ENCODE measurements at places on chromosomes 2 and 18.

- peak; percentile 13 for DNase-seq
These were observed 190.8 kb downstream of the ARHGAP28 start for GRCh38 chr18:6920099-6920955.

GRCh38 chr18:72768681-72769229 is 99.0 kb downstream of the NETO1 start:
- DNase-seq: no peak

- no peak for DNase-seq
These were observed 8.7 kb downstream of the SP140 start for GRCh38 chr2:230234122-230234722.

GRCh38 chr2:96760986-96761832 is 507 bp downstream of the CNNM4 start:
- no peak for DNase-seq

DNA sequence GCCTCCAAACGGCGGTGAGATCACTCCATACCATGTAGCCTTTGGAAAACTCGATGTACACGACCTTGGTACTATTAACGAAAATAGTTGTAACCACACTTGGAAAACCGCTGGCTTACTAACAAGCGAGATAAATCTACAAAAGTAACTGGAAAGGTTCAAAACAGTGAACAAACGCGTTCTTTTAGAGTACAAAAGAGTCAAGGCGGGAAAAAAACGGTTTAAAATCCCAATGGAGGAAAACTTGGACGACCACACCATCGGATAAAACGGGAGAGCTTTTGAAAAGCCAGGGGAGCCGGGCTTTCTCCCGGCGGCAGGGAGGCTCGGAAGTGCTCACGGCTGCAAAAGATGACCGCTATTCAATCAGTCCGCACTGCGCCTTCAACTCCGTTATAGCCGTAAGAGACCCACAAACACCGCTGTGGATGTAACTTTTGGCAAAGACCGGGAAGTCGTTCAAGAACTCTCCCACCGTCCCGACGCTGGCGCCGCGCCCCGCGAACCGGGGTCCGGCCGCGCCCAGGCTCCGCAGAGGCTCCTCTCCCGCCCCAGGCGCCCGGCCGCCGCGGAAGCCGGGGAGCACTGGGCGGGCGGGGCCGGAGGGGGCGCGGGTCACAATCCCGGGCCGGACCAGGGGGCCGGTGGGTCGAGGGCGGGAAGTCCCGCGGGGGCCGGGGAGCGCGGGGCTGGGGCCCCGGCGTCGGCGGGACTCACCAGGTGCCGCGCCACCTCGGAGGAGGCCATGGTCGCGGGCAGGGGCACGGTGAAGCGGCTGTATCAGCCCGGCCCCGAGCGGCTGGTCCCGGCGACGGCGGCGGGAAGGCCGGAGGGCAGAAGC is 465 bp downstream of the SEPTIN10 start:
- no peak for DNase-seq

GRCh38 chr2:67186871-67187270 is 210.3 kb upstream of the ETAA1 start:
- DNase-seq: no peak

GRCh38 chr2:117917223-117917917 is 96.5 kb downstream of the CCDC93 start:
- DNase-seq: no peak

GRCh38 chr2:39851651-39852110 is 72.6 kb upstream of the THUMPD2 start:
- DNase-seq: no peak

DNA sequence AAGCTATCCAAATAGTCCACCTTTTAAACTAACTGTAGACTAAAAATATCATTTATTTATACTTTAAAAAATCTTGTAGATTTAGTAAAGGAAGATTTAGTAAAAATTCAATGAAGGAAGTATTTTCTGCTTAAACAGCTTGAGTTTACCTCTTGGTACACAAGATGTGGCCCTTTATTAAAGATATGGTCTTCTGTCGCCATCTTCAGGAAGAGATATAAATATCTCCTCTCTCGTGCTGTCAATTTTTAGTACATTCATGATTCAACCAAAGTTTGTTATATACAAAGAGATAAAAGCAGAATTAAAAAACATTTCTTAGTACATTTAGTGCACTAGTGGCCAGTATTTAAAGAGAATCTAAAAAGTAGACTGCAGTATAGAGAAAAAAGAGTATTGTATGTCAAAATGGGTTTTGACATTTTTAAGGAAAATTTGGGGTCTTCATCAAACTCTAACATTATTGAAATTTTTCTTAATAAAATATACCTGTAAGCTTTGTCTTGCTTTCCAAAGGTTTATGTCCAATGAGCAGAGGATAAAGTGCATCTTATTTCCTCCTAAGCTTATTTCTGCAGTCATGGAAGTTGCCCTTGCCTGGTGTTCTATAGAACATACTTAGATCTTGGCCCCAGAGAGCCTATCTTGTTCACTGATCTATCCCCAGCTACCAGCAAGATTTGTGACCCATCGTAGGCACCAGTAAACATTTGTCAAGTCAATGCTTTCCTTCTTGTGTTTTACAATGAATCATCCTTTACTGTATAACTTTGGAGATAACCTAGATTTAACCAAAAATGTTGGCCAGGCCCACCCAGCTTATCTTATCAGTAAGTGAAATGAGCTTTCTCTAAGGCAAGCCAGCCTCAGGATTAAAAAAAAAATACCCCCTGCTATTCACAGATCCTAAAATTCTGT is 18.5 kb upstream of the EML6 start:
- DNase-seq: peak; percentile 13

DNA sequence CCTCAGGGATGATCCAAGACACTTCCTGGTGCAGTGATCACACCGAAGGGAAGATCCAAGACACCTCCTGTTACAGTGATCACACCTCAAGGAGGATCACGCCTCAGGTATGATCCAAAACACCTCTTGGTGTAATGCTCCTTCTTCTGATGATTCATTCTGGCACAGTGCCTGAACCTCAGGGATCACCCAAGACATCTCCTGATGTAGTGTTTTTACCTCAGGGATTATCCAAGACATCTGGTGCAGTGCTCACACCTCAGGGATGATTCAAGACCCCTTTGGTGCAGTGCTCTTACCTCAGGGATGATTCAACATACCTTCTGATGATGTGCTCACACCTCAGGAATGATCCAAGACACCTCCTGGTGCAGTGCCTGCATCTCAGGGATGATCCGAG is 124.4 kb downstream of the ASB1 start:
- no peak for DNase-seq
